CD8-positive, alpha-beta memory T cell (primary cell): ENCODE measurements at places on chromosomes 7 and 10.

DNA sequence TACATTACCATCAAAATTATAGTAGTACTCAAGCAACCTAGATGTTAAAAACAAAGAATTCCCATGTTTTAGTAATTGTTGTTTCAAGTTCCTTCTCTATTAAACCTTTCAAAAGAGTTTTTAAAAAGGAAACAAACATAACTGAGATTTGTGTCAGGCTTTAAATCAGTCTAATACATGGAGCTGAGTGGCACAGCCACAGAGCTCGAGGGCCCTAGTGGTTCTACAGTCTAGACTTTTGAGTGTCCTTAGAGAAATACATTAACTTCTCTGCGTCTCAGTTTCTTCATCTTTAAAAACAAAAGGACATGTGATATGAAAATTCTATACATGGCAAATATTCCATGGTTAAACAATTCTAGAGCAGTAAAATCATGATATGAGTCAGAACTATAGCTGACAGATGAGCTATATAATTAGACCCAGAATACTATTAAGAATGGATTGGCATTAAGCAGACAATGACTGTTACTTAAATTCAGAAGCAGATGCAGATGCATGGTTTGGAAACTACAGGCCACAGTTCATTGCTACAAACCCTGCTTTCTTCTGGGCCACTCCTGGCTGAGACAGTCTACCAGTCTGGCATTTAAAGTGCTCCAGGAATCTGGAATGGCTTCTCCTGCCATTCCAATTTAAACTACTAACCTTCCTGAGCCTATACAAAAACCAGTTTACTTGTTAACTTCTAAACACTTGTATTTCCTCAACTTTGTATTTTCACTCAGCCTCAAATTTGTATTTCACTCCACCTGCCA is 77.4 kb downstream of the EPC1 start:
- no peaks in the 10 kb centered on the region for H3K4me1 ChIP-seq
- DNase-seq: no peak

DNA sequence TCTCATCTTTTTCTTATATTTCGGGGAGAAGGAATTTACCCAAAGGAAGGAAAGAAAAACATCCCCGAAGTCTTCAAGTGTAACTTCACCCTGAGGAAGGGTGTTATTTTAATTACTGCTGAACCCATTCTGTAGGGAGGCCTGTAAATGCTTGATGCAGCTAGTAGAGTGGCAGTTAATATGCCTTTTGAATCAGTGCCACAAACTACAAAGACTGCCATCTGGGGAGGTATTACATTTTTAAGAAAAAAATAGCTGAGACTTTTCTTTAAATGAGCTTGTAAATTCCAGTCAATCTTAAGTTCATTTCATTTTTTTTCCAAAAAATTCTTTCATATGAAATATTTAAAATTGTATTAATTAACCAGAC is 233.1 kb upstream of the FERD3L start:
- H3K4me1 ChIP-seq: no peaks in the 10 kb centered on the region
- H3K27ac ChIP-seq: no peak overlapping the region
- no peak for DNase-seq
- H3K27me3 ChIP-seq: no peaks in the 10 kb centered on the region
- no peaks in the 10 kb centered on the region for H3K36me3 ChIP-seq
- no peak overlapping the region for H3K4me3 ChIP-seq

DNA sequence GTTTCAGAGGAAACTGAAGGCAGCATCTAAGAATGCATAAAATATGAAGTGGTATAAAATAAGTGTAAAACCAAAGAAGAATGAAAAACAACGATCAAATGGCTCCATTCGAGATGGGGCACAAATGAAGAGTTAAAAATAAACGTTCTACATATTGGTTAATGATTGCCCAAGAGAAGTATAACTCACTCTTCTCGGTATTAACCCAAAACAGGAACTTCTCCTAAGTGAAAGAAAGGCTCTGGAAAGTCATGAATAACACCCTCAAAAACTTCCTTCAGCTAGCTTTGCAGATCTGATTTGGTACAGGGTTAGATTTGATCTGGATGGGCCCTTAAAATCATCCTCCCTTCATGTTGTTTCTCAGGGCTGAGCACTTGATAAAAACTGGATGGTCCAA is 94.3 kb upstream of the ADO start:
- no peaks in the 10 kb centered on the region for H3K27me3 ChIP-seq
- H3K4me3 ChIP-seq: no peak overlapping the region
- no peaks in the 10 kb centered on the region for H3K36me3 ChIP-seq
- H3K4me1 ChIP-seq: no peaks in the 10 kb centered on the region

- no peaks in the 10 kb centered on the region for H3K36me3 ChIP-seq
- no peaks in the 10 kb centered on the region for H3K27me3 ChIP-seq
- no peak overlapping the region for H3K4me3 ChIP-seq
- H3K4me1 ChIP-seq: peaks cover 17% of the 10 kb centered on the region
These were observed 2.4 kb downstream of the PWWP2B start for GRCh38 chr10:132399117-132400035.

- no peak overlapping the region for H3K27ac ChIP-seq
- no peaks in the 10 kb centered on the region for H3K4me1 ChIP-seq
These were observed 226.8 kb downstream of the PRPF18 start for GRCh38 chr10:13813550-13813949.

GRCh38 chr7:359766-360361 is 69.9 kb downstream of the FOXL3 start:
- H3K27ac ChIP-seq: no peak overlapping the region
- peak; percentile 40 for DNase-seq
- peaks cover 48% of the 10 kb centered on the region for H3K4me1 ChIP-seq
- no peaks in the 10 kb centered on the region for H3K36me3 ChIP-seq

DNA sequence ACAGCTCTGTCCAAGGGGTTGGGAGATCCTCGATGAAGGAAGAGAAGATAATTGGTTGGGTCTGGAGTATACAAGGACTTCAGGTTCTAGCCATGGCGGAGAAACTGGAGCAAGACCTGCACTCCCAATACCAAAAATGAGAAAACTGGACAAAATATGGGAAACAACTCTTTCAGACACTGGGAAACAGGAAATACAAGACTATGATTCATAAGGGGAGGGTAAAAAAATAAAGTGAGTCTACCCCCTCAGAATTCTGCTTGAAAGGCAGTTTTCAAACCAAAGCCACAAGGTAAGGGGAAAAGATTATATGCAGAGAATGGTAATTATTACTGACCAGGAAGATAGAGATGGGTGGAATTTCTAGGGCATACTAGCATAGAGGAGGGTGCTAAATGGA is 10.2 kb upstream of the SEC61G start:
- no peak for DNase-seq
- H3K4me1 ChIP-seq: no peaks in the 10 kb centered on the region
- H3K27ac ChIP-seq: no peak overlapping the region
- H3K27me3 ChIP-seq: peaks cover 3% of the 10 kb centered on the region
- no peak overlapping the region for H3K4me3 ChIP-seq

GRCh38 chr10:91032611-91033206 is 111.8 kb upstream of the ANKRD1 start:
- H3K27ac ChIP-seq: no peak overlapping the region
- no peak for DNase-seq
- H3K36me3 ChIP-seq: no peaks in the 10 kb centered on the region

DNA sequence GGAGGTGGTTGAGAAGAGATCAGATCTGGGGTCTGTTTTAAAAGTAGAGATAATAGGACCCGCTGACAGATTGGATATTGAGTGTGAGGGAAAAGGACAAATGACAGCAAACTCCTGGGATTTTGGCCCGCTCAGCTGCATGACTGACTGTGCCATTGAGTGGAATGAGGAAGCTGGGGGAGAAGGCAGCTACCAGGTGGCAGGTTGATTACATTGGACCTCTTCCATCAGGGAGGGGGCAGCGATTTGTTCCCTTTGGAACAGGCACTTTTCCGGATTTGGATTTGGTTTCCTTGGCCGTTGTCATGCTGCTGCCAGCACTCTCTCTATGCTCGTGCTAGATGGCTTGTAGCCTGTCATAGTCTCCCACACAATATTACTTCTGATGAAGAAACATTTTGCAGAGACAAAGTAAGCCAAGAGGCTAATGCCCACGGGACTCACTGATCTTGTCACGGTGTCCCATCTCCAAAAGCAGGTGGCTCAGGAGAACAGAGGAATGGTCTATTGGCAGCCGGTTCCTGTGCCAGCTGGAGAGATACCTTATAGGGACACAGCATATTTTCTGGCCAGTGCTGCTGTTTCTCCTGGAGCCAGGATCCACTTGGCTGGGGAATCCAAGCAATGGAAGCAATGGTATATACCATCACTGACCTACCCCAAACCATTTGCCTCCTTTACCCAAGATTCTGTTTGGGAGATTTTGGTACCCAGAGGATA is 69.1 kb upstream of the WAC start:
- no peak overlapping the region for H3K4me3 ChIP-seq
- H3K27me3 ChIP-seq: no peaks in the 10 kb centered on the region
- no peak overlapping the region for H3K27ac ChIP-seq
- no peaks in the 10 kb centered on the region for H3K36me3 ChIP-seq
- DNase-seq: no peak

DNA sequence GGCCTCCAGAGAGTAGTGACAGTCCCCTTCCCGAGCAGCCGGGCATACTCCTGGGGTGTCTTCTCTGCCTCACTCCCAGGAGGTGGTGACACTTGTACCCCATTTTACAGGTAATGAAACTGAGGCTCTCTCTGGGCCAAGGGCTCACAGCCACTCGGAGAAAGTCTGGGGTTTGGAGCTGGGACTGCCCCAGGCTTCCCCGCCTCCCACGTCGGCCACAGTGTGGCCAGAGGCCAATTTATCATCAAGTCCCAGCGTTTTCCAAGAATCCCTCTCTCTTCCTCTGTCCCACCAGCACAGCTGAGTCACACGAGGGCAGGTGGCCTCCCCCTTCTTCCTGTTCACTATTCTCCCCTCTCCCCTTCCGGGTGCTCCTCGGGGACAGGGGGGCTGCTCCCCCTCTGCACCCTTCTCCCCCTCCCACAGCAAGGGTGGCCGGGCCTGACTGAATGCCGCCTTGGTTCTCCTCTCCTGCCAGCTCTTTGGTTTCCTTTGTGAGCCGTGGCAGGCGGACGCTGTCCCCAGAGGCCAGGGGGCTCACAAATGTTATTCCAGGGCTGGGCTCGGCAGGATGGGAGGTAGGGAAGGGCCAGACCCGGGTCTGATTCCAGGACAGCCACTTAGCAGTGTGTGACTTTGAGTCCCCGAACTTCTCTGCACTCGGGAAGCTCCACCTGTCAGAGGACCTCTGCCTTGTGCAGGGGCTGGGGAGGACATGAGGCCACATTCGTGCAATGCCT is 17.7 kb downstream of the CLIP2 start:
- H3K27ac ChIP-seq: peak overlapping the region; percentile 43
- H3K36me3 ChIP-seq: no peaks in the 10 kb centered on the region
- DNase-seq: no peak
- H3K27me3 ChIP-seq: no peaks in the 10 kb centered on the region

- no peak overlapping the region for H3K4me3 ChIP-seq
- H3K36me3 ChIP-seq: no peaks in the 10 kb centered on the region
- DNase-seq: no peak
- no peaks in the 10 kb centered on the region for H3K4me1 ChIP-seq
These were observed 196.6 kb downstream of the DIP2C start for GRCh38 chr10:492836-493235.

GRCh38 chr10:114526126-114526503 is 121.8 kb upstream of the AFAP1L2 start:
- H3K36me3 ChIP-seq: no peaks in the 10 kb centered on the region
- peak overlapping the region; percentile 82 for H3K27ac ChIP-seq

DNA sequence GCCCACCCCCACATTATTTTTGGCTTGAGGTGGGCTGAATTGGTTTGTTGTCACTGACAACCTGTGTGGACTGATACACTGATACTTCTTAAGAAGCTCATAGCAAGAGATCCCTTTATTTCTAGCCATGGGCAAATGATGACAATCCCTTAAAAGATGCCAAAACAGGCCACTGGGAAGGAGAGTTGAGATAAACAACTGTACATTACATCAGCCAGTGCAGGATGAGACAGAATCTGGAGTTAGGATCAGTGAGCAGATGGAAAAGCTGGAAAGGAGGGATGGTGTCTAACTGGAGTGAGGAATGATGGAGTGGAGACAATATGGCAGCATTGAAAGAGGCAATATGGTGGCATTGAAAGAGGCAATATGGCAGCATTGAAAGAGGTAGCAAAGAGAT is 195.9 kb upstream of the LYZL2 start:
- no peaks in the 10 kb centered on the region for H3K4me1 ChIP-seq
- no peaks in the 10 kb centered on the region for H3K27me3 ChIP-seq
- no peak for DNase-seq
- no peak overlapping the region for H3K4me3 ChIP-seq

DNA sequence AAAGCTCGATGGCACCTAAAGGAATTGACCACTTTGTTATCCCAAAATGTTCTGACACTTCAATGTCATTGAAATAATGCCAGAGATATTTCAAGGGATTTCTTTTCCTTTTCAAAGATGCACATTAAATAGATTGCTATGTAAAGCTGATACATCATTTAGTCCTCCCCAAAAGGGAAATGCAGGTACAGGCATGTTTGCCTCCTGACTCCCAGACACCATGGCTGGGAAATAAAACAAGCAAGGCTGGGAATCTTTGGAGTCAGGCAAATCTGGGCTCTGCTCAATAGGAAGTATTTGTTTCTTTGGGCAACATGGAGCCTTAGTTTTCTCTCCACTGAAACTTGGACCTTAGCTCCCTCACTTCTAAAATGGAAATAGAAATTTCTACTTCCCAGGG is 230.8 kb upstream of the LRRTM3 start:
- H3K27me3 ChIP-seq: no peaks in the 10 kb centered on the region
- no peak overlapping the region for H3K27ac ChIP-seq
- no peak overlapping the region for H3K4me3 ChIP-seq
- no peak for DNase-seq
- no peaks in the 10 kb centered on the region for H3K4me1 ChIP-seq

- DNase-seq: no peak
- no peaks in the 10 kb centered on the region for H3K4me1 ChIP-seq
- no peaks in the 10 kb centered on the region for H3K27me3 ChIP-seq
- H3K4me3 ChIP-seq: no peak overlapping the region
These were observed 129.8 kb upstream of the CHST15 start for GRCh38 chr10:124222988-124223710.
